ENCODE measurements at places on chromosomes 1 and 21.

DNA sequence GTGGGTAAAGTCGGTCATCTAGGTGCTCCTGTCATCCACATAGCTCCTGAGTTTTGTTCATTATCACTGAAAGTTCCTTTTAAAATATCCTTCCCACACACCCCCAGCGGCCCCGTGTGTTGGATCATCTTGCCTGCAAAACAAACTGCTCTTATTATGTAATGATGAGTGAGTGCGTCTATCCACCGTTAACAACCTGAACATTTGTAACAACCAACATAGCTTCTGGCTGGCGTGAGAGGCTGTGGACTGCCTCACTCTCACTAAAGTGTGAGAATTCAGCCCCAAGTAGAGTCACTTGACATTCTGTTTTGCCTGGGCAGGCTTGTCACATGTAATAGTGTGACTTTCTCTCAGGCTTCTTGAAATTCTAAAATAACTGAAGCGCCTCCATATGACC lies 14.5 kb upstream of the KCNA2 start:
- DNase-seq = no peak

- DNase-seq = no peak
These were observed 94.4 kb upstream of the COL6A1 start for GRCh38 chr21:45887120-45887611.

DNA sequence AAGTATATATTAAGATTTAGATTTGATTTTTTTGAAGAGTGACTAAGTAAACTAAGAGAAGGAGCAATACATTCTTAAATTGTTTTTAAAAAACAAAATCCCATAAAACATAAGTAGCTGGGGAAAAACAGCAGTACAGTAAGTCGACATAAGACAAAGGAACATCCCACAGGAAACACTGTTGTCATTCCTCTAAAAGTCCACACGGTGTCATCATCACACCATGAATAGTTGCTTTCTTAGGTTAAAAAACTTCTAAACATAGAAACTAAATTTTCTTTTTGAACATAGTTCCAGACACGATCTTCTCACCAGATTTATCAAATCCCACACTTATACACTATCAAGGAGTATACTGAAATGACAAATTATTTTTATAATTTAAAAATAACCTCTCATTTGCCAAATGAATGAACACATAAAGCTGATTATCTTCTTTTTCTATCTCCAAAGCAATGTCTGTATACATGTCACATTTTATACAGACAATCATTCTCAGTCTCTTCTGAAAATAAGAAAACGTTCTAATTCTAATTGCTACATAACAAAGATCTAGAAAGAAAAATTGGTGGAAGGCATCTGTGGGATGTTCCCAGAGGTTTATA lies 15.8 kb downstream of the ODF2L start:
- no peak for DNase-seq

DNA sequence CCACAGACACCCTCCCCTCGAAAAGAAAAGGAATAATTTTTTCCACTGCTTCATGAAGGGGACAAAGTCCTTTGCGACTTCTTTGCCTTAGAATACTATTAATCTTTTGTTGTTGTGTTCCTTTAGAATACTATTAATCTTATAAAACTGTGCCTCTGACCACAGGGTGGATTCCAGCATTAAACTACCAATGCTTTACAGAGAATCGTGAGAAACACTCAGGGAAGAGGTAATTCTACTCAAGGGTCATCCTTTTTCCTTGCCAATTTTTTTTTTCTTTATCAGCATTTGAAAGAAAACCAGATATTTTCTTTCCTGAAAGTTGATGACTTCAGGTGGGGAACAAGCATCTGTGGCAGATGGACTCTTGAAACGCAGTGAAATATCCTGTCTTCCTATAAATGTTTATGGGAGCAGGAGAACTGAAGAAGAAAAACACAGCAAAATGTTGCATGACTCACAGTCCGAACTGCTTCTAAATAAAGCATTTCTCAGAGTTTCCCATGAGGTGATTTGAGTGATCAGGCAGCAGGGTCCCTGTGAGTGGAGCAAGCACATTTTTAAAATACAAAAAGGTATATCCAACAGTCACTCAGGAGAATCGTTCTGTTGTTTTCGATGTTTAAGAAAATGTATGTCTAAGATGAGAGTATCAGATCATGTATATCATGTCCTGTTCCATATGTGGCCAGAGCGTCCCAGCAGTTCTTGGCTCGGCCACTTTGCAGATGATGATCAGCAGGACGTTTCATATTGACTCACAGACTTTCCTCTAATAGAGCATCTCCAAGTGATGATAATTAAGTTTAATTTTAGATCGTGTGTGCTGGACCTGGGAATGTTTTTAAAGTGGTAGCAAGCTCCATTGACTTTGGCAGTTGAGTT lies 154.2 kb upstream of the RUNX1 start:
- no peak for DNase-seq

- no peak for DNase-seq
These were observed 144.8 kb downstream of the USP25 start for GRCh38 chr21:15874615-15875014.

- no peak for DNase-seq
These were observed 275.8 kb downstream of the VAV3 start for GRCh38 chr1:107689159-107689558.

- DNase-seq = peak; percentile 16
These were observed 121.6 kb downstream of the GLIS1 start for GRCh38 chr1:53617382-53617781.

DNA sequence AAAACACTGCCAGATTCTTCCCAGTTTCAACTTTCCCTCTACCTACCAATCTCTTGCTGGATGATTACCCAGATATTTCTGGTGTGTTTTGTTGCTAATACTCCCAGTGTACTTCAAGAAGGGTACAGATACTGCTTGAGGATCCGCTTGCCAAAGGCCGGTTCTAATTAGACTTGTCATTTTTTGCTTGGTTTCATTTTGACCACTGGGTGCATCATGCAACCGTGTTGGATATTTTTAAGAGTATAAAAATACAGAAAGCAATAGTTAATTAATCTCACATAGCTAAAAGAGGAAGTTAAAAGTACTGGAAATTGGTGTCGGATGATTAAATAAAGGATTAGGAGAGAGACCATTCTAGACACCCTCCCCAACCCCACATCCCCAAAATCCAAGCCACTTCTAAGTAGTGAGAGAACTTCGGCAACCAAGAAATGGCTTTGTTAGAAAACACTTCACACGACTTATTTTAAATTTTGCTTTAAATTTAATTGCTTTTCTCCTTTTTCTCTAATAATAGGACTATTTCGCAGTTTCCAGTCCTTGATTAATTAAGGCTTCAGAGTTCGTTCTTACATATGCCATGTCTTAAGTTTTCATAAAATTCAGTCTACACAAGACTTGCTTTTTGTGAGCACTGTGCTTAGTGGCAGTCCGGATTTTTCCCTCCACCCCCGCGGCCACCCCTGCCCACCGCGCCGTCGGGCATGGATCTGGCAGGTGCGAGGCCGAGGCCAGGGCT lies 2.5 kb upstream of the CDKN2C start:
- no peak for DNase-seq

- no peak for DNase-seq
These were observed 49.4 kb downstream of the LEPR start for GRCh38 chr1:65469889-65470340.

DNA sequence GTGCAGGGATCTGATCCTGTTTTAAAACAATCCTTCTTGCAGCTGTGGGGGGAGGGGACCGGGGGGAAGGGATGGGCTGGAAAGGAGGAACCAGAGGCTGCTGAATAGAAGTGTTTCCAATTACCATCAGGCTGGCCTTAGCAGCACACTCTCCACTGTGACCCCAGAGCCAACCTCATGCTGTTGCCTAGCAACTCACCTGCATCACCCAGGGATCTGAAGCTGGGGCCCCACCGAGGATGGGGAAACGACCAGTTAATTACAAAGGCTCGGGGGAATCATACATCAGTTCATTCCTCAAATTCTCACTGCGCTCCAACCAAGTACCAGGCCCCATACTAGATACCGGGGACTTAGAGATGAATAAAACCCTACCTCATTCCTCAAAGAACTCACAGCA lies 11.9 kb upstream of the GPX7 start:
- no peak for DNase-seq

- DNase-seq = no peak
These were observed at the start of gene ACTRT2 for GRCh38 chr1:3021233-3021671. Gene ACTRT2, plus strand, starts transcription at chr1:3021467. Its CDS starts 220 bp downstream, at chr1:3021687.

GRCh38 chr1:41623736-41624135 lies 139.3 kb upstream of the EDN2 start:
- DNase-seq = no peak

- DNase-seq = no peak
These were observed 212.1 kb downstream of the GPR52 start for GRCh38 chr1:174659823-174660222.

DNA sequence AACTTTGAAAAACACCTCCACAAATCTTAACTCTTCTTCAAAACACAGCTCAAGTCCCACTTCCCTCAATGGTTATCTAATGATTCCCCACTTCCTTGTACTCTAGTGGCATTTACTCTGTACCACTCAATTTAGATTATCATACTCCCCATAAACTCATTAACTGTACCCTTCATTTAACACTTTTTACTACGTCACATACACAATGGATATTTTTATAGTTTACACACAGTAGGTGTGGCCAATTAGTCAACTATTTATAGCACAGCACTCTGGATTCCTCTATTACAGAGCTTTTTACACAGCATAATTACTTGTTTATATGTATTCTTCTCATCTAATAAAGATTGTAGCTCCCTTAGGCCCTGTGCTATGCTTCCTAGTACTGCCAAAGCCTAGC lies 62.1 kb downstream of the FOXJ3 start:
- DNase-seq = no peak

DNA sequence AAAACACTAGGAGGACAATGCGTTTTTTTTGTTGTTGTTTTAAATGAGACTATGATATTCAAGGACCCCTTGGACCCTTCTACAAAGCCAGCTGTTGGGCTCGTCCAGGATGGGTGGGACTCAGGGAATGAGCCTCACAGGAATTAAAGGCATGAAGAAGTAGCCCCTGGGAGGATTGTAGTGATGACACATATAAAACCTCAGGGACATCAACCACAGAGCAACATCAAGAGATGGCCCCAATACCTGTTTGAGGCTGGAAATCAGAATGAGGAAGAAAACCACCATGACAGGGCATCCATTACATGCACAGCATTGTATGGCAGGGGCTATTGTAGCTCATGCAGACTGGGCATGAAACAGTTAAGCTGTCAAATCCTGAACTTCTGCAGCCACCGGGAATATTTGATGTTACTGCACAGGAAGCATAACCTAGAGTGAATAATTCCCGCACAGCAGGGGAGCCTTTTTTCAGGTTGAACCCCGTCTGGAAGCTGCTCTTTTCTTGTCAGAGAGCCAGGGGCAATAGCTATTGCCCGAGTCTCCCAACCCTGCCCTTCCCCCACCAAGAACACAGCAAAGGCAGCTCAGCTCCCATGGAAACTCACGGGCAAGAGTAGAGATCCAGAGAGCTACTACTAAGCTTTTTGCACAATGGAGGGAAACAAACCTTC lies 140.2 kb upstream of the FGGY start:
- no peak for DNase-seq

DNA sequence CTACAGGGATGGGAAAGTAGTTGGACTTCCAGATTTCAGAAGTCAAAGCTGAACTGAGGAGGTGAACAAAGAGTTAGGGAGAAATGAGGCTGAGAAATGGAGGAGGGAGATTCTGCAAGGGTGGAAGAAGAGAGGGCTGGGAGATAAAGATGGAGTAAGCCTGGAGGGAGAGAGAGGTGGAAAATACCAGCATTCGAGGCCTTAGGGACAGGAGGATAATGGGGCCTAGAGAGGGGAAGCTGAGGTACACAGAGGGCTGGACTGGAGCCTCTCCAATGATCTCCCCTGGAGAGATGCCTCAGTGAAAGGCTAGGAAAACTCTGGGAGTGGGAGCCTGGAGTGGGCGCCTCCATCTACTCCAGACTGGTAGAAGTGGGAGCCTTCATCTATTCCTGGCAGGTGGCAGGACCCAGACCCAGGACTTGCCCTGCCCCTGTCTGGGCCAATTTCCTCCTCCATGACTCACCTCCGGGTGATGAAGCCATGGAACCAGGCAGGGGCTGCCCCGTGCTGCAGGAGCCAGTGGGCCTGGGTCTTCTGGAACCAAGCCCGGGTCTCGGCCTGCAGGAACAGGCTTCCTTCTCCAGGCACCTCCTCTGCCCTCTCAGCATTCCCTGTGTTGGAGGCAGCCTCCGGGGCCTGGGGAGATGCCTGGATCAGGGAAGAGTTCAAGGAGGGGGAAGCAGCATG lies 1.9 kb downstream of the SH2D2A start:
- no peak for DNase-seq

DNA sequence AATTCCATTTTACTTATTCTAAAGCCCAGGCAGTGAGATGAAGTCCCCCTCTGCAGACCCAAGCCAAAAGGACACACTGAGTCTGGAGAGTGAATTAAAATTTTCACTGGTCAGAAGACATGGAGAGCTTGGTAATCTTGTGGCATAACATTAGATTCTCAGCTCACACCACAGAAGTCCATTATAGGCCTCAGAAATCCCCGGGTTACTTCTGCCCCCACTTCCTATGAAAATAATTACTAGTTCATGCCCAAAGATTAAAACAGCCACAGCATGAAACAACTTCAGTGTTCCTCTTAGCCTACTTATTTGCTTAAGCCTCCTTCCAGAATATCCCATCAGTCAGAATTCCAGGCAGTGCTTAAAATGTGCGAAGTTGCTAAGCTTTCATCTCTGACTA lies 123.3 kb downstream of the ZC3H11B start:
- DNase-seq = no peak

- no peak for DNase-seq
These were observed 39.2 kb downstream of the NSL1 start for GRCh38 chr1:212752252-212752933.

DNA sequence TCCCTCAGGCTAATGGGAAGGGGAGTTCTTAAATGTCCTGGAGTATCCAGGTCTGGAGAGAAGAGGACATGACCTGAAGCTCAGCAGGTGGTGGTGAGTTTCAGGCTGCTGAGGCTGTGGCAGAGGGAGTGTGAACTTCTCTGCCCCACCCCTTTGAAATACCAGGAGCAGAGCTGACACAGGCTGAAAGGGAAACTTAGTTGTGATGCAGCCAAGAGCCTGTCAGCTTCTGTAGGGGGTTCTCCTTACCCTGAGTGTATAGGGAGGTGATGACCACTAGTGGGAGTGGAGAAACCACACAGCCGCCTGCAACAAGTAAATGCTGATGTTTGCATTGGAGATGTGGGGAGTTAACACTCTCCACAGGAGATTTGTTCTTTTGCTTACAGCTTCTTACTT lies 152.3 kb downstream of the FCRL5 start:
- no peak for DNase-seq
